ENCODE measurements at places on chromosomes 13 and 19. TPM values are rescaled to one million over a fixed set of nuclear protein-coding genes. Genes with fewer than 3 reads are reported as not detected.

The GPR4 gene
- total RNA-seq: not detected

The AMER2 gene
- not detected for total RNA-seq

The ZSWIM9 gene
- 6.4 TPM for total RNA-seq

DNA sequence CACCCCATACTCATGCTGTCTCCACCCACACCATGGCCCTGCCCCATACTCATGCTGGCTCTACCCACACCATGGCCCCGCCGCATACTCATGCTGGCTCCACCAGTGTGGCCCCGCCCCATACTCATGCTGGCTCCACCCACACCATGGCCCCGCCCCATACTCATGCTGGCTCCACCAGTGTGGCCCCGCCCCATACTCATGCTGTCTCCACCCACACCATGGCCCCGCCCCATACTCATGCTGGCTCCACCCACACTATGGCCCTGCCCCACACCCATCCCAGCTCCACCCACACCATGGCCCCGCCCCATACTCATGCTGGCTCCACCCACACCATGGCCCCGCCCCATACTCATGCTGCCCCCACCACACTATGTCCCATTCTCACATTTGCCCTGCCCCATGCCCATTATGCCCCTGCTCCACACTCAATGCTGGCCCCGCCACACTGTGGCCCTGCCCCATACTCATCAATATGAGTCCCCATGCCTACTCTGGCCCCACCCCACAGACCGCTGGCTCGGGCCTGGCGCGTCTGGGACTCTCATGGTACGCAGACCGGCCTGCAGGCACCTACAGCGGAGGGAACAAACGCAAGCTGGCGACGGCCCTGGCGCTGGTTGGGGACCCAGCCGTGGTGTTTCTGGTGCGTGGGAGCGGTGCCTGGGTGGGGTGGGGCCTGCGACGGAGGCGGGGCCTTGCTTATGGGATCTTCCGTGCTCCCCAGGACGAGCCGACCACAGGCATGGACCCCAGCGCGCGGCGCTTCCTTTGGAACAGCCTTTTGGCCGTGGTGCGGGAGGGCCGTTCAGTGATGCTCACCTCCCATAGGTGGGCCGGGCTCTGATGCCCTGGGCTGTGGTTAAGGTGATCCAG, 3.7 kb upstream of the ARHGAP45 start:
- H3K27me3 ChIP-seq: no peaks in the 10 kb centered on the region
- DNase-seq: peak; percentile 58
- H3K4me1 ChIP-seq: peaks cover 35% of the 10 kb centered on the region
- no peaks in the 10 kb centered on the region for H3K36me3 ChIP-seq
- no peak overlapping the region for H3K27ac ChIP-seq

- DNase-seq: no peak
- no peak overlapping the region for H3K4me3 ChIP-seq
- H3K27ac ChIP-seq: no peak overlapping the region
- H3K4me1 ChIP-seq: no peaks in the 10 kb centered on the region
- H3K36me3 ChIP-seq: no peaks in the 10 kb centered on the region
- H3K27me3 ChIP-seq: peaks cover 5% of the 10 kb centered on the region
Measured at GRCh38 chr13:21133077-21133476, 43.3 kb downstream of the SKA3 start.

GRCh38 chr13:30289533-30289932, 17.8 kb downstream of the KATNAL1 start:
- no peak overlapping the region for H3K27ac ChIP-seq
- no peaks in the 10 kb centered on the region for H3K27me3 ChIP-seq
- H3K4me1 ChIP-seq: no peaks in the 10 kb centered on the region
- H3K36me3 ChIP-seq: no peaks in the 10 kb centered on the region

DNA sequence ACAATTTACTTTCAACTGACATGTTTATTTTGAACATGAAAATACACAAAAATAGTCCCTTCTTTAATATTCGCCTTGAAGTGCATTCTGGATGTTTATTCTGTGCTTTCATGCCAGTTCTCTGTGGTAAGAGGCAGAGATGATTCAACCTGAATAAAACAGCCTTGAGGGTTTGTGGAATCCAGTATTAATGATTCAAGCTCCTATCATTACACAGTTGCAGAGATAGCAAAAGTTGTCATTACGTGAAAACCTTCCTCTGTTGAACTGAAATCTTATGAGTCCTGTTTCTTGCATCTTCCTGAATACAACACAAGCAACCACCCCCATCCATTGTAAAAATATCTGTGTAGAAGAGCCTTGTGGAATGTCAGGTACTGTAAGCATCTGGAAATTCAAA, 142.3 kb upstream of the HTR2A start:
- H3K27ac ChIP-seq: no peak overlapping the region
- H3K4me3 ChIP-seq: no peak overlapping the region
- no peaks in the 10 kb centered on the region for H3K36me3 ChIP-seq
- no peak for DNase-seq
- H3K27me3 ChIP-seq: no peaks in the 10 kb centered on the region

The CGB1 gene
- total RNA-seq: not detected

The TBXA2R gene
- 1.5 TPM for total RNA-seq

The OR4F17 gene
- not detected for total RNA-seq

The CYP2A7 gene
- not detected for total RNA-seq

- no peak overlapping the region for H3K4me3 ChIP-seq
- no peak for DNase-seq
- peaks cover 17% of the 10 kb centered on the region for H3K4me1 ChIP-seq
- H3K27me3 ChIP-seq: no peaks in the 10 kb centered on the region
- peaks cover 6% of the 10 kb centered on the region for H3K36me3 ChIP-seq
Measured at GRCh38 chr19:4473763-4474513, 1.8 kb downstream of the HDGFL2 start.

DNA sequence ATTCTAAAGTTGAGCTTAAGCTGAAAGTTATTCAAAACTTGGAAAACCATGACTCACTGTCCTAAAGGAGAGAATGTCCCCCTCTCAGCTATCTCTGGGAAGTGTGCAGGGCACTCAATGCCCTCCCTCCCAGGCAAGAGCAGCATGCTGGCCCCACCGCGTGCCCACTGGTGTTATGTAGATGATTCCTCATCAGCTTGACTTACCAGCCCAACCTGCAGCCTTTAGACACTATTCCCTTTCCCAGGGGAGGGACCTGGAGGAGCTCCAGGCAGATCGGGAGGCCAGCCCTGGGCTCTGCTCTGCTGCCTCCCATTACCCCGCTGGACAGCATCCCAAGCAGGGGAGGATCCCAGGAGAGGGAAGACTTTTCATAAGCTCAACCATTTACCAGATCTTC, 124.6 kb downstream of the FGF14 start:
- H3K27me3 ChIP-seq: no peaks in the 10 kb centered on the region
- no peak for DNase-seq
- H3K27ac ChIP-seq: no peak overlapping the region
- H3K36me3 ChIP-seq: no peaks in the 10 kb centered on the region
- no peak overlapping the region for H3K4me3 ChIP-seq

- H3K27ac ChIP-seq: no peak overlapping the region
- DNase-seq: peak; percentile 45
- H3K36me3 ChIP-seq: no peaks in the 10 kb centered on the region
- peak overlapping the region; percentile 27 for H3K4me3 ChIP-seq
- peaks cover 64% of the 10 kb centered on the region for H3K4me1 ChIP-seq
Measured at GRCh38 chr13:40206241-40207000, 460.0 kb downstream of the FOXO1 start.

DNA sequence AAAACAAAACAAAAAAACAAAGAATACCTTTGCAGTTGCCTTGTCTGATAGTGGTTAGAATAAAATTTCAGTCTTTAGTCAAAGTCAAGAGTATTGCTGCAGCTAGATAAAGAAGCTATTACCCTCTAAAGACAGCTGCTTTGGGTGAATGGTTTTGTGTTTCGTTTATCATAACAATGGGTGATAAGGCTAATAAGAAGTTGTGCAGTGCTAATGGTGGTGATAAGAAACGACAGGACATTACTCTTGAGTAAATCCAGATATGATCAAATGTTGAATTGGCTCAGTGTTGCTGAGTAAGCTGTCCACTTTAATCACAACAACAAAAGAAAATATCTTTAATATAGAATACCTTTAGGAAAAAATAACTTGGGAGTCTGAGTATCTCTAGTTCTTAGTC, 1825.3 kb downstream of the SLITRK5 start:
- H3K4me1 ChIP-seq: no peaks in the 10 kb centered on the region
- H3K4me3 ChIP-seq: no peak overlapping the region
- H3K27ac ChIP-seq: no peak overlapping the region
- DNase-seq: no peak

DNA sequence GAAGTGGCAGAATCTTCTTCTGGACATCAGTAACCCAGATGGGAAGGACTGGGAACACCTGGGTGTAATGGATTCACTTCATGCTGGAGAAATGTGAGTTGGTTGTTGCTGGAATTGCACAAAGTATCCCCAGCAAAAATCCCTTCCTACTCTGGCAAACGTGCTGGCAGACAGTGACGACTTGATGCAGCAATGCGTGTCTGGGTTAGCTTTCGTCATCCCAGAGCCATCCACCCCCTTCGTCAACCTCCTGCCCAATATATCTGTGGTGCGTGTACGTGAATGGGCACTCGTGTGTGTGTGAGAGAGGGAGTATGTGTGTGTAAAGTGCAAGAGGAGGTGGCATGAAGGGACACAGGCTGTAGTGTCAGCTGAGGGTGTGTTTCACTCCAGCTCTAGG, 70.9 kb downstream of the TM9SF2 start:
- no peaks in the 10 kb centered on the region for H3K4me1 ChIP-seq
- no peak overlapping the region for H3K4me3 ChIP-seq
- H3K27ac ChIP-seq: no peak overlapping the region
- H3K36me3 ChIP-seq: no peaks in the 10 kb centered on the region

DNA sequence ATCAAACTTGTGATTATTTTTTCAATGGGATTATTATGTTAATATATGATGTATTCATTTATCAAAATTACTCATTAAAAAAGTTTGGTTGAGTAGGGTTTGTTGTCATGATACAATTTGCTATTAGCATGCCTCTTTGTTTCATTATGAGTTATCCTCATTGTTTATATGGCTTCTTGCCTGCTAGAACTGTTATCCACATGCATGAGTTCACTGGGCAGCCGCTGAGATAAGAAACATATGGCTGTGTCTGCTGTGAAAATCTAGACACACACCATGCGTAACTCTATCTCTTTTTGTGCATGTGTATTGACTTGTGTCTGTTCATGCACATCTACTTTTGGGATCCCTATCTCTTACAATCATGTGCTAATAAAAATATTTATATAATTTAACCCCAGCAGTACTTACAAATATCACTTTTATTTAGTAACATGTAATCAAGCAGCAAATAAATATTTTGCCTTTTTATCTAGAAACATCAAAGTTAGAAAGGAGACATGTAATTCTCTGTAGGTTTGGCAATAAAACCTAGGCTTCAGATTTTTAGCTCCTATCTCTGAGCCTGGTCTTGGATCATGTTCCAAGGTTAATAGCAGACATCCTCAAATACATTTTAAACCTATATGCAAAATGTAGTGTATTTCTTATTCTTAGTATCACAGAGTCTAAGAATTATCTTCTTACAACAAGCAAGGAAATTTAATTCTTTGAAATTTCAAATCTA, 11.2 kb upstream of the KLF12 start:
- H3K4me3 ChIP-seq: no peak overlapping the region
- H3K27ac ChIP-seq: no peak overlapping the region
- no peaks in the 10 kb centered on the region for H3K27me3 ChIP-seq
- no peaks in the 10 kb centered on the region for H3K36me3 ChIP-seq

The LHB gene
- not detected for total RNA-seq

The SNRPD2 gene
- 747 TPM for total RNA-seq
